ENCODE measurements at places on chromosomes 12 and 14. TPM values are rescaled to one million over a fixed set of nuclear protein-coding genes. Genes with fewer than 3 reads are reported as not detected.
A peak's percentile ranks its signal among the peaks of the same experiment; 100 is the strongest.

DNA sequence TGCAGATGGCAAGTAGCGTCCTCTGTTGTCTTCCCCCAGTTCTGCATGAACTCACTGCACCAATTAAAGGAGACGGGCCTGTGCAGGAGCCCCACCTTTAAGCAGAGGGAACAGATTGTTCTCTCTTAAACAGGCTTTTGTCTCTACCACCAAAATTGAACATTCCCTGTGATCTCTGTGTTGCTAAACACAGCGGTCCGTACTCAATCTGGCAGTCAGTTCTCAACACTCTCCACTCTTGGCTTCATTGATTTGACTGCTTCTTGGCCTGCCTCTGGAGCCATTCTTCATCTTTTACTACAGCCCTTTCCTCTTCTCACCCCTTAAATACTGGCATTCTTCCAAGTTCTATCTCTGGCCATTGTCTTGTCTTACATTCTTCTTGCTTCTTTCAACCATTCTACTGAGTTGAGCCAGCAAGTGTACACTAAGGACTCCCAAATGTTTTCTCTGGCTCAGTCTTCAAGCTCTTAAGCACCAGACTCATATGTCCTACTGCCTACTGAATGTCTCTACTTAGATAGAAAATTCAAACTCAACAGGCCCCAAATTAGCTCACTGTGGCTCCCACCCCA is 8.0 kb upstream of the NT5DC3 start:
- no peaks in the 10 kb centered on the region for H3K36me3 ChIP-seq
- no peak for DNase-seq
- no peaks in the 10 kb centered on the region for H3K27me3 ChIP-seq
- H3K27ac ChIP-seq, result peak overlapping the region; percentile 42
- no peak overlapping the region for H3K4me3 ChIP-seq

The DTX1 gene
- total RNA-seq, result 1.3 TPM

DNA sequence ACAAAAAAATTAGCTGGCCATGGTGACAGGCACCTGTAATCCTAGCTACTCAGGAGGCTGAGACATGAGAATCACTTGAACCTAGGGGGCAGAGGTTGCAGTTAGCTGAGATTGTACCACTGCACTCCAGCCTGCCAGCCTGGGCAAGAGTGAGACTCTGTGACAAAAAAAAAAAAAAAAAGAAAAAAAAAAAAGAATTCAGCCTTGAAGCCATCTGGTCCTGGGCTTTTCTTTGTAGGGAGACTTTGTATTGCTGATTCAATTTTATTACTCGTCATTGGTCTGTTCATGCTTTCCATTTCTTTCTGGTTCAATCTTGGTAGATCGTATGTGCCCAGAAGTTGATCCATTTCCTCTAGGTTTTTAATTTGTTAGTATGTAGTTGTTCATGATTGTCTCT is 243.1 kb downstream of the RAD51B start:
- peaks cover 16% of the 10 kb centered on the region for H3K4me1 ChIP-seq
- no peak overlapping the region for H3K4me3 ChIP-seq
- DNase-seq, result no peak
- H3K36me3 ChIP-seq, result no peaks in the 10 kb centered on the region
- H3K27ac ChIP-seq, result no peak overlapping the region

The NANOG gene
- total RNA-seq, result 0.27 TPM

GRCh38 chr12:53561590-53561953 is 54.3 kb upstream of the NPFF start:
- peaks cover 88% of the 10 kb centered on the region for H3K4me1 ChIP-seq
- no peaks in the 10 kb centered on the region for H3K27me3 ChIP-seq
- no peak overlapping the region for H3K4me3 ChIP-seq
- H3K27ac ChIP-seq, result peak overlapping the region; percentile 81
- DNase-seq, result no peak

DNA sequence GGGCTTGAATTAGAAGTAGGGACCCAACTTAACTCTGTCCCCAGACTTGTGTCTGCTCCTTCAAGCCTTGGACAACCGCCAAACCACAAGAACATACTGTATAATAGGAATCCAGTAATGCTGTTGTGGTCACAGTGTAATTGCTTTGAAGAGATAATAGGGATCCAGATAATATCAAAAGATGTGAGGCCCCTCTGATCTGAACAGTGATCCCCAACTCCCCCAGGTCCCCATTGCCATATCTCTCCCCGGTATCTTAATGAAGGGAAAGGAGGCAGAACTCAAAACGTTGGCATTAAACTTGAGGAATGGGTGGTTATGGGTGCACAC is 8.5 kb upstream of the PLEKHH1 start:
- no peak for DNase-seq
- no peak overlapping the region for H3K4me3 ChIP-seq
- H3K36me3 ChIP-seq, result no peaks in the 10 kb centered on the region
- no peaks in the 10 kb centered on the region for H3K27me3 ChIP-seq

The TAS2R9 gene
- total RNA-seq, result not detected

DNA sequence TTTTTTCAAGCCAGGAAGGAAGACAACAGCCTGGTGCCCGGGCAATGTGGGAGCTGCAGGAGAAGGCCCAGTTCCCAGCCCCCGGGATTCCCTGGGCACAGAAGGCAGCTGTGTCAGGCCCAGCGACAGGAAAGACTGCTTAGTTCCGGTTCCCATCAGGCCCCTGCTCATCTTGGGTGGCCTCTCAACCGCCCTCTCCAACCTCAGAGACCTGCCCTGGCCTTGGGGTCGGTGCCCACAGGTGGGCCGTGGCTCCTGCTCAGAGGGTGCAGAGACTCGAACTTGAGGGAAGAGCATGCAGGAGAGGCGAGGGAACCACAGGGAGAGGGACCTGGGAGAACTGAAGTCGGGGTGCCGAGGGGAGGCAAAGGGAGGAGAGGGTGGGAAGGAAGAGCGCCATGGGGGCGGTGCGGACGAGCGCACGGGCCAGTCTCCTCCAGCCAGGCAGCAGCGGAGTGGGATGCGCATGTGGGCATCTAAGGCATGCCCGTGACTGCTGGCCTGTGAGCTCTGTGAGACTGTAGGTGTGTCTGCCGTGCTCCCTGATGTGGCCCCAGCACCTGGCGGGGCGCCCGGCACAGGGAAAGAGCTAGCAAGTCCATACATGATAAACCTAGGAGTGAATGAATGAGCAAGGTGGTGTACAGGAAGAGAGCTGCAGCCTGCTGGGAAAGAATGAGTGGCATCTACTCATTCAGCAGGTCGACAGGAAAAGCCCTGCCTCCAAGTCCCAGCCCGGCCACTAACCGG is 42.7 kb downstream of the SSH1 start:
- no peaks in the 10 kb centered on the region for H3K27me3 ChIP-seq
- no peak overlapping the region for H3K4me3 ChIP-seq
- no peak for DNase-seq
- H3K36me3 ChIP-seq, result peaks cover 21% of the 10 kb centered on the region
- H3K27ac ChIP-seq, result peak overlapping the region; percentile 2

DNA sequence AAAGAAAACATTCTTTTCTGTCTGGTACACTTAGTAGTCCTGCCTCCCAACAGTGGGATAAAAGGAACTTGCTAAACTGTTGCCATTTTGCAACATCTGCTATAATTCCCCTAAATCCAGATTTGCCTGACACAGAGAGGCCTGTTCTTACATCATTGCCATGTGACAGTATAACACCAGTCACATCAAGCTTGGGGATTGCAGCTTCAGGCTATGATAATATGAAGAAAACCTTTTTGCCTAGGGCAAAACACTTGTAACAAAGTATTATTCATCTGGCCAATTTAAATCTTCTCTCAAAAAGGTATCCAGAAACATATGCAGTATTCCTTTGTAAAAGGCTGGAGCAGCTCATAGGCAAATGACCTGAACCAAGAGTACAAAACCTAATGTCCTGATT is 80.9 kb upstream of the OTX2 start:
- no peaks in the 10 kb centered on the region for H3K4me1 ChIP-seq
- no peak overlapping the region for H3K4me3 ChIP-seq
- DNase-seq, result no peak
- no peak overlapping the region for H3K27ac ChIP-seq
- no peaks in the 10 kb centered on the region for H3K27me3 ChIP-seq

The CDCA3 gene
- 1.8 TPM for total RNA-seq
